Activated gamma-delta T cell treated with Interleukin-2 at 50 U/mL for 16 hours (primary cell): ENCODE measurements at places on chromosomes 4 and X.

- DNase-seq, result no peak
Measured at GRCh38 chr4:162891788-162892707, 274.6 kb downstream of the NAF1 start.

DNA sequence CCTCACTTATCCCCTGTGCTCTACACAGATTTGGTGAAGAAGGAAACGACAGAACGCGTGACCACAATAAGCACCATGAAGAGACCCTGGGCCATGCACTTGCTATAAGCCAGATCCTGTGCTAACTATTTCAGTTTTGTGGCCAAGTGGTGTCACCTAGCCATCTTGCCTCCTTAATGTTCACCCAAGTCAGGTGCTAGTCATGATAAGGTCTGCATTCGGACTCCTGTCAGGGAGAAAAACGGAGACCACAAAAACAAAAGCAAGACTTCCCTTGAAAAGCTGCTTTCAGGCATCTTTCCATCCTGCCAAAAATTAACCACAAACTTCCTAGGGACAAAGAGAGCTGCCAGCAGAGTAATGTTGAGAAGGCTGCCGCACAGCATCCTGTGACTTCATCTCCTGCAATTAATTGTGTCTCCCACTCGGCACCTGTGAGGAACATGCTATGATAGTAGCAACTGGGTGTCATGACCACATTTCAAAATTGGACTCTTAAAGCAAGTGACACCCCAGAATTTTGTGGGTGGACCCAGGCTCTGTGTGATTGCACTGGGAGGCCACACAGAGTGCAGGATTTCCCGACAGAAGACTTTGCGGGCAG, 8.8 kb upstream of the IDS start:
- DNase-seq, result no peak

GRCh38 chr4:2860391-2861348, 17.0 kb downstream of the ADD1 start:
- DNase-seq, result no peak

DNA sequence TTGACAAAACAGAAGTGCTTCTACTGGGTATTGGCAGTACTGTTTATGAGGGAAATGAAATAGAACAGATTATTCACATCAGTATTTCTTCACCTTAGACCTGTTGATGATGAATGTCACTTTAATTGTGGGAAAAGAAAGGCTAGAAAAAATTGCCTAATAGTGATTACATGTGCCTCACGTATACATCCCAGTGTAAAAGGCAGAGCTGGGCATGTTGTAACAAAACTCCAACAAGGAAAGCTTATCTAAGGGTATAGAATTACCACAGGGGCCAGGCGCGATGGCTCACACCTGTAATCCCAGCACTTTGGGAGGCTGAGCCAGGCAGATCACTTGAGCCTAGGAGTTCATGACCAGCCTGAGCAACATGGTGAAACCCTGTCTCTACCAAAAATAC, 4.2 kb downstream of the PGM2 start:
- DNase-seq, result no peak

GRCh38 chr4:53234669-53235068, 131.2 kb downstream of the SCFD2 start:
- no peak for DNase-seq

DNA sequence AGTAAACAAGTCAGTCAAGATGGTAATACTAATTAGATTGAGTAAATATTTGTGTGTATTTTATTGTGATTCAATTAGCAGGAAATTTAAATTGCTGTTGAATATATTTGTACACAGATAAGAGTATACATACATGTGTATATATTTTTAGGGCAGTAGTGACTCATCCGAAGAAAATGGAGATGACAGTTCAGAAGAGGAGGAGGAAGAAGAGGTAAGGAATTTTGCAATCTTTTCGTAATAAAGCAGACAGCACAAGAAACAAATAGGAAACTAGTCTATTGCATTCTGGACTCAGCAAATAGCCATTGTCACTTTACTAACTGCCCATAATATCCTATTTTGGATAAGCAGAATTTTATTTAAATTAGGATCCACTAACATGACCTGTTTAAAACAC, 6.6 kb downstream of the IBSP start:
- DNase-seq, result no peak

DNA sequence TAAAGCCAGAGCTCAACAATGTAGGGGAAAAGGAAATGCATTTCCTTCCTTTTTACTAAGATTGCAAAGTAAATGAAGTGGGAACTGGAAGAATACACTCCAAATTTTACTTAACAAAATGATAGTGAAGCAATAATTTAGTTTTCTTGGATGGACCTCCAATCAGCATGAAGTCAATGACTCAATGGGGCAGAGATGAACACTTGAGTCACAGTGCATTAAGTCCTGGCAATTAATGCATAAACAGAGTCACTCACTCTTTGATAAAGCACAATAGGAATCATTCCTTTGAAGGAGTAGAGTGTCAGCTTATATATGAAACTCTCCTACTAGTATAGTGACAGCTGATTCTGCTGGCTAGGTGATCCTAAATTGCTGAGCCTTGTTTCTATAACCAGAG, 66.7 kb upstream of the FRAS1 start:
- DNase-seq, result no peak
